ENCODE measurements at places on chromosomes 4 and X. TPM values are rescaled to one million over a fixed set of nuclear protein-coding genes. Genes with fewer than 3 reads are reported as not detected.
A peak's percentile ranks its signal among the peaks of the same experiment; 100 is the strongest.

GRCh38 chr4:15890246-15890829 is 48.2 kb downstream of the FGFBP1 start:
- H3K4me3 ChIP-seq, result no peak overlapping the region
- no peak for DNase-seq
- H3K4me1 ChIP-seq, result no peaks in the 10 kb centered on the region
- no peak overlapping the region for H3K27ac ChIP-seq

- H3K4me3 ChIP-seq, result no peak overlapping the region
- H3K27me3 ChIP-seq, result no peaks in the 10 kb centered on the region
- H3K27ac ChIP-seq, result no peak overlapping the region
- H3K4me1 ChIP-seq, result no peaks in the 10 kb centered on the region
Measured at GRCh38 chr4:75254745-75255144, 259.5 kb downstream of the RCHY1 start.

GRCh38 chrX:20132666-20133065 is 9.0 kb downstream of the EIF1AX start:
- H3K36me3 ChIP-seq, result peaks cover 4% of the 10 kb centered on the region
- no peak overlapping the region for H3K27ac ChIP-seq
- no peaks in the 10 kb centered on the region for H3K27me3 ChIP-seq
- DNase-seq, result no peak
- no peak overlapping the region for H3K4me3 ChIP-seq

GRCh38 chrX:13180807-13181206 is 136.4 kb upstream of the FAM9C start:
- H3K4me3 ChIP-seq, result no peak overlapping the region
- no peak overlapping the region for H3K27ac ChIP-seq
- no peaks in the 10 kb centered on the region for H3K27me3 ChIP-seq
- no peaks in the 10 kb centered on the region for H3K4me1 ChIP-seq

- H3K27me3 ChIP-seq, result no peaks in the 10 kb centered on the region
- no peak overlapping the region for H3K4me3 ChIP-seq
- no peaks in the 10 kb centered on the region for H3K4me1 ChIP-seq
- DNase-seq, result no peak
Measured at GRCh38 chr4:4446434-4446833, 59.5 kb downstream of the NSG1 start.

Gene EDA
- 2.2 TPM for total RNA-seq

DNA sequence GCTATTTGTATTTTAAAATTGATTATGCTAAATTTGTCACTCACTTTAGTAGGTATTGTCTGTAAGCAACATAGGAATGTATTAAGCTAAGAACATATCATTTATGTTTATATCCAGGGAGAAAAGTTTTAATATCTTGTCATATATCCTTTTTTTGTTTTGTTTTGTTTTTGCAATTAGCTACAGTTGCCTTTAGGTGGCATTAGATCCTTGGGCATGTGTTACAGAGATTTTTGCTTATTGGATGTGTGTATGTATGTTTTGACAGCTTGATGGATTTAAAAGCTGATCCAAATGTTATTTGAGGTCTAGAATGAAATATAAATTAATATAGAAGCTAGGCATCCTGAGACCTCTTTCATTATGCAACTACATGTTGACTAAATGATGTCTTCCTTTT is 36.1 kb upstream of the OTUD4 start:
- no peak overlapping the region for H3K4me3 ChIP-seq
- H3K27ac ChIP-seq, result no peak overlapping the region
- H3K27me3 ChIP-seq, result no peaks in the 10 kb centered on the region

GRCh38 chrX:109812236-109812635 is 79.2 kb upstream of the ACSL4 start:
- H3K4me3 ChIP-seq, result no peak overlapping the region
- H3K4me1 ChIP-seq, result no peaks in the 10 kb centered on the region
- no peak for DNase-seq
- H3K27me3 ChIP-seq, result no peaks in the 10 kb centered on the region
- no peaks in the 10 kb centered on the region for H3K36me3 ChIP-seq
- no peak overlapping the region for H3K27ac ChIP-seq

Gene SOX3
- total RNA-seq, result not detected

GRCh38 chrX:123846577-123847038 is 13.2 kb upstream of the XIAP start:
- no peak overlapping the region for H3K27ac ChIP-seq
- no peaks in the 10 kb centered on the region for H3K27me3 ChIP-seq
- no peaks in the 10 kb centered on the region for H3K4me1 ChIP-seq
- no peak for DNase-seq
- H3K36me3 ChIP-seq, result no peaks in the 10 kb centered on the region

DNA sequence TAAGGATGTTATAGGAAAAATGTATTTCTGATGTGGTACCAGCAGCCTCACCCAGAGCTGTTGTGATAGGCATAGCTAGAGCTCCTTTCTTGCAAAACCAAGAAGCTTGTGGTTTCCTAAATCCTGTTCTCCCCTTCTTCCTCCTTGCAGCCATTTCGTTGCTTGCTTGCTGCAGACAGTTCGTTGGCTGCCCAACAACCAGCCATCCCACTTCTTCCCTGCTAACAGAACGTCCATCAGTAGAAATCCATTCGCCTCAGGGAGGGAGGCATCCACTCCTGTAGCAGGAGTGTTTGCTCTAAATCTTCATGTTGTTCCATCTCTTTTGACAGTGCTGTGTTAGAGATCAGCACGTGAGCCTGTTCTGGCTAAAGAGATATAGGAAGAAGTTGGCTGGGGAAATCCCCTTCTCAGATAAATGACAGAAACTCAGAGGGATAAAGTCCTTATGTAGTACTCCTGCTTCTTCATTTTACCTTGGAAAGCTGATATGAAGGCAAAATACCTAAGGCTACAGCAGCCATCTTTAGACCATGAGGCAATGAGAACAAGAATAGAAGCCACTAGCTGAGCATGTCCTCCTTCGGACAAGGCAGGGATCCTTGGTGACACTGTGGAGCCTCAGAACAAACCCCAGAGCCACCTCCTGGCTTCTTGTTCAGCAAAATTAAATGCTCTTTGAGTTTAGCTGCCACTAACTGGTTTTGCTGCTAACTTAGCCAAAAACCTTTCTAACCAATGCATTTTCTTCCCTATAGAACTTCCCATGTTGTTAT is 68.4 kb upstream of the RELL1 start:
- H3K4me3 ChIP-seq, result peak overlapping the region; percentile 7
- H3K27ac ChIP-seq, result peak overlapping the region; percentile 82
- no peak for DNase-seq
- no peaks in the 10 kb centered on the region for H3K36me3 ChIP-seq

Gene CT45A2
- total RNA-seq, result not detected
